ENCODE measurements at places on chromosomes 6 and 20.

DNA sequence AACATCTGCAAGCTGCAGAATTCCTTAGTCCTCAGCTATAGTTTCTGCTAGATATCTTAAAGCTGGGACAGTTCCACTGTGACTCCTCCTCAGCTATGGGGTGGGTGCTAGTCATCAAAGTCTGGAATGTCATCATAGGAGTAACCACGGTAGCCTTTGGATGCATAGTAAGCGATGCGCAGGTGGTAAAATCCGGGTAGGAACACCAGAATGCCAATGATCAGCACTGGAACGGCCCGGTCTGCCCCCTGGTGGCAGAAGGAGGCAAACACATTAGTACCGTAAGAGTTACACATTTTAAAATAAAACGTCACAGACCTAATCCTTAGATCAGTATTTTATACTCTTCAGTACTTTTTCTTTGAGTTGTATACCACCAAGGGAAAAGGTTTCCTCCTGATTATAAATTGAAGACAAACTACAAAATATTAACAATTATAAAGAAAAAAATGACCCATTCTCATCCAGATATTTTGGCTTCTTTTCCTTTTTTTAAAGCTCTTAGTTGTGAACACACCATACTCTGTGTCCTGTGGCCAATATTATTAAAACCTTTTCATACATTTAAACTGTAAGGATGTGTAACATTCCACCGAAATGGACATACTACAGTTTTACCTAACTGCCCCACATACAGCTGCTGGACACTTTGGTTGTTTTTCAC is 18.9 kb downstream of the PCNA start:
- DNase-seq: peak; percentile 74

GRCh38 chr6:15523679-15524630 is 138.9 kb downstream of the DTNBP1 start:
- DNase-seq: no peak

DNA sequence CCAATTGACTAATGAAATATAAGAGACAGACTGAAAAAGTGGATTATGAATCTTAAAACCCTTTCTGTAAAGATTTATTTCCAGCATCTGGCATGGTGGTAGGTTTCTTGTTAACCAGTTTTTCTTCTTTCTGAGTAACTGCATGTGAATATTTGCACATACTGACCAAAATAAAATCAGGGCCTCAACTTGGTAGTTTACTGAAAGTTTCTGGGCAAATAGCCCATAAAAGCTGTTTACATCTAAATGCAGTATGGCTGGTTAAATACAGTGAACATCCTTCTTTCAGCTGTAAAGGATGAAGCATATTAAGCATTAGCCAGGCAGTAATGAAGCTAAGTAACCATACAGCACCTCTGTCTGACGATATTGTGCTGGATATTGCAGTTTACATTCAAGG is 83.6 kb upstream of the EYS start:
- DNase-seq: no peak

DNA sequence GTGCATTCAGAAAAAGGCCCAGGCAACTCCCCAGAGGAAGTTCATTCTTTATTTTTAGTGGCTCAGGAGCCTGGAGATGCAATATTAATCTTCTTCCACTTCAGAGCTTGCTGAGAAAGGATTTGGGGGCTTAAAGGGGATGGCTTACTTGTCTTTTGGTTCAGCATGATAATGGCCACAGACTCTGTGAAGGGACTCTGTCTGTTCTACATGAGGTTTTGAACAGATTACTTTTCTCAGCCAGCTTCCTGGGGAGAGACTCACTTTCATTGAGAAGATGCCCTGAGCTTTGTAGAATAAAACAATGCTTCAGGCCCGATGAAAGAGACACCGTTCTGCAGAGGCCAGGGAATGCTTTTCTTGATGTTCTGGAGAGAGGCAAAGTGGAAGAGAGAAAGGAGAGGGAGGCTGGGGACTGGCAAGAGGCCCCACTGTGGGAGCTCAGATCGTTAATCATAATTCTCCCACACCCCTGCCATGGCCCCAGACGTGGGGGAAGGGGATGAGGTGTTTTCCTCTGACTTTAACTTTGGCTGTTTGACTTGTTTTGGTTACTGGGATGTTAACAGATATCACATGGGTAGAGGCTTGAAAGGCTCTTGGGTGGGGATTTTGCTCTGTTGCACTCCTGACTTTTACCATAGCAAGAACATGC is 19.1 kb downstream of the SCP2D1 start:
- no peak for DNase-seq

GRCh38 chr20:57256908-57257307 is 9.5 kb downstream of the BMP7 start:
- no peak for DNase-seq

DNA sequence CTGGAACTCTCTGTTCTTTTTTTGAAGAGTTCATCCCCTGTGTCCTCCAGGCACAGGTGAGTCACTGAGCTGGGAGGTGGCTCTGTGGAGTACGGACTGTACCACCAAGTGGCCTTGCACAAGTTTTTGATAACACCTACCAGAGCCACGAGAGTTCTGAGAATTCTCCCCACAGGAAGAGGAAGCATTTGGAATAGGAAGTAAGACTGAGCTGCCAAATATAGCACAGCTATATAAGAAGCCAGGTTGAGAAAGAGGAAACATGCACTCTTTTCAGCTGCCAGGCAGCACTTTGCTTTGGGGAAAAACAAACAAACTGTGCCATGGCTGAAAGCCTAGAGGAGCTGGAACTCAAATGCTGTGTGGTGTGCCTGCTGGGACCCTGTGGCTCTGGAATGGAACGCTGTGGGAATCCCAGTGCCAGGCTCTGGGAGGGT is 70.8 kb upstream of the RIPOR2 start:
- no peak for DNase-seq

DNA sequence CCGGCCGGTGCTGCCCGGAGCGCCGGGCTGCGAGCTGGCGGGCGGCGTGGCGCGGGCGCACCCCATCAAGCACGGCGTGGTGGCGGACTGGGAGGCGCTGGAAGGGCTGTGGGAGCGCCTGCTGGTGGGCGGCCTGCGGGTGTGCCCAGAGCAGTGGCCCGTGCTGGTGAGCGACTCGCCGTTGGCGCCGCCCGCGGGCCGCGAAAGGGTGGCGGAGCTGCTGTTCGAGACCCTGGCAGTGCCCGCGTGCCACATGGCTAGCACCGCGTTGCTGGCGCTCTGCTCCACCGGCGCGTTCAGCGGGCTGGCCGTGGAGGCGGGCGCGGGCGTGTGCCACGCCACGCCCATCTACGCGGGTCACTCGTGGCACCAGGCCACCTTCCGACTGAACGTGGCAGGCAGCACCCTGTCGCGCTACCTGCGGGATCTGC is 517 bp downstream of the ACTL10 start:
- peak; percentile 39 for DNase-seq

Data from stimulated activated CD4-positive, alpha-beta T cell treated with anti-CD3 and anti-CD28 coated beads, TNF-alpha, amount 100 ng/mL, for 24 hours (primary cell).